ENCODE measurements at places on chromosomes 16 and 17.

GRCh38 chr16:49620158-49620868, 235.6 kb downstream of the ZNF423 start:
- DNase-seq, result peak; percentile 81

DNA sequence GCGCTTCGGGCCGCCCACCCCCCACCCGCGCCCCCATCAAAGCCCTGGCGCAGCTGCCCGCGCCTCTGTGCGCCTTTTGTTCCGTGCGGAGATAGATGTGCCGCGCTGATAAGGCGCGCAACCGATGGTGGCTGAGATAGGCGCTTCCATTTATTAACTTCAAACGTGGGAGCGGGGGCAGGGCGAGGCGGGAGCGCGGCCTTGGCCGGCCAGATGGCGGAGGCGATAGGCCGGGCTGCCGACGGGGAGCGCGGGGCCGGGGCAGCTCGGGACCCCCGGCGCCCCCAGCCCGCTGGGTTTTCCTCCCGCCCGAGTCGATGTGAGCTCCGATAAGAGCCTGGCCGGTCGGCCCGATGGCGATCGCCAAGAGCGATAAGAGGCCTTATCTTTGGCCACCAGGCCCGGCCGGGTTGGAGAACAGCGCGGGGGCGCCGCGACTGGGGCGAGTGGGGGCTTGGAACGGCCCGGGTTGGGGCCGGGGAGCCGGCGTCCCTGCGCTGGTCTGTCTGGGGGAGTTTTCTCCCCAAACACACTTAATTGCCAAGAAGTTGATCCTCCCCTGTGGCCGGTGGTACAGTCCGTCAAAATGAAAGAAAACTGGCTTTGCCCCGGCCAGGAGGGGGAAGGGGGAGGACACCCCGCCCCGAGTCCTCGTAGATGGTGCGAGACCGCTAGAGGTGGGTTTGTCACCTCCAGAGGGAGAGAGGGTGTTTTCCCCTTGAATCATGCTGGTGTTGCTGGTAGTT, 2.7 kb downstream of the ZFPM1 start:
- DNase-seq, result peak; percentile 56

- DNase-seq, result no peak
These were observed 76.1 kb upstream of the SDK2 start for GRCh38 chr17:73720187-73720834.

GRCh38 chr16:77289331-77289809, 90.2 kb downstream of the SYCE1L start:
- DNase-seq, result peak; percentile 13

Measured in GM03348 (cell line).